Karpas-422 (cell line): ENCODE measurements at places on chromosomes 7 and 10. TPM values are rescaled to one million over a fixed set of nuclear protein-coding genes. Genes with fewer than 3 reads are reported as not detected.

The LRRC72 gene
- total RNA-seq: not detected in 2 replicates

The SEPHS1 gene
- 70.0 and 81.0 TPM in 2 replicates for total RNA-seq

The EPHB6 gene
- not detected in 2 replicates for total RNA-seq

The BAMBI gene
- not detected in 2 replicates for total RNA-seq

DNA sequence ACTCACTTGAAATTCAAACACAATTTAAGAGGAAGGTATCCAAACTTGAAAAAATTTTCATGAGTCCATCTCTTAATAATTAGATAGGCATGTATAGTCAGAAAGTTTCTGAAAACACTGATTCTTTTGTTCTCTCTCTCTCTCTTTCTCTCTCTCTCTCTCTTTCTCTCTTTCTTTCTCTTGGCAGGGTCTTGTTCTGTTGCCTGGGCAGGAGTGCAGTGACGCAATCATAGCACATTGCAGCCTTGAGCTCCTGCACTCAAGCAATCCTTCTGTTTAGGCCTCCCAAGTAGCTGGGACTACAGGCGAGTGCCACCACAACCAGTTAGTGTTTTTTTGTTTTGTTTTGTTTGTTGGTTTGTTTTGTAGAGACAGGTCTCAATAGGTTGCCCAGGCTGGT is 59.3 kb downstream of the PRTFDC1 start:
- H3K4me1 ChIP-seq: no peaks in the 10 kb centered on the region
- no peaks in the 10 kb centered on the region for H3K36me3 ChIP-seq
- H3K27ac ChIP-seq: no peak overlapping the region
- H3K4me3 ChIP-seq: no peak overlapping the region
- no peaks in the 10 kb centered on the region for H3K27me3 ChIP-seq
- no peak for DNase-seq

GRCh38 chr7:81684514-81685269 is 85.2 kb downstream of the HGF start:
- no peaks in the 10 kb centered on the region for H3K36me3 ChIP-seq
- no peaks in the 10 kb centered on the region for H3K4me1 ChIP-seq
- no peak for DNase-seq
- no peak overlapping the region for H3K27ac ChIP-seq
- H3K27me3 ChIP-seq: no peaks in the 10 kb centered on the region
- H3K4me3 ChIP-seq: no peak overlapping the region

The OGA gene
- 43.5 and 65.0 TPM in 2 replicates for total RNA-seq

GRCh38 chr7:100003711-100004661 is 11.4 kb upstream of the ZKSCAN1 start:
- DNase-seq: no peak
- no peaks in the 10 kb centered on the region for H3K27me3 ChIP-seq
- no peaks in the 10 kb centered on the region for H3K36me3 ChIP-seq

The TCERG1L gene
- total RNA-seq: not detected in 2 replicates

The TEX47 gene
- total RNA-seq: not detected in 2 replicates

The NOS3 gene
- 59.8 and 62.5 TPM in 2 replicates for total RNA-seq

The ATRNL1 gene
- not detected in 2 replicates for total RNA-seq

GRCh38 chr10:97032624-97033023 is 153.1 kb downstream of the SLIT1 start:
- H3K4me3 ChIP-seq: peak overlapping the region; percentile 45
- peak; percentile 87 for DNase-seq
- peaks cover 82% of the 10 kb centered on the region for H3K4me1 ChIP-seq
- H3K36me3 ChIP-seq: no peaks in the 10 kb centered on the region
- H3K27ac ChIP-seq: peak overlapping the region; percentile 99
